ENCODE measurements at places on chromosomes 3 and 15. TPM values are rescaled to one million over a fixed set of nuclear protein-coding genes. Genes with fewer than 3 reads are reported as not detected.

CYP1A1 gene
- 0.45 TPM for total RNA-seq

C3orf49 gene
- not detected for total RNA-seq

ATP2B2 gene
- total RNA-seq: not detected

CADM2 gene
- not detected for total RNA-seq

PPARG gene
- 27.5 TPM for total RNA-seq

FRMD4B gene
- total RNA-seq: 3.2 TPM

TXNRD3 gene
- 10.6 TPM for total RNA-seq

SAXO2 gene
- total RNA-seq: 0.98 TPM

TLR9 gene
- total RNA-seq: not detected

ASB14 gene
- total RNA-seq: not detected

INTS14 gene
- 23.4 TPM for total RNA-seq

SERPINI1 gene
- 1.4 TPM for total RNA-seq

PPM1M gene
- total RNA-seq: 26.1 TPM

C3orf22 gene
- total RNA-seq: not detected

SQOR gene
- 249 TPM for total RNA-seq

ACTC1 gene
- total RNA-seq: 0.08 TPM

FILIP1L gene
- 8.5 TPM for total RNA-seq

GOLGA8K gene
- total RNA-seq: 0.23 TPM

GATA2 gene
- total RNA-seq: 2.9 TPM

GPR176 gene
- 163 TPM for total RNA-seq

CADPS gene
- 0.82 TPM for total RNA-seq

FMN1 gene
- total RNA-seq: 0.08 TPM

OR5H6 gene
- total RNA-seq: not detected

TMOD2 gene
- total RNA-seq: 1.8 TPM

SH3BP5 gene
- 30.6 TPM for total RNA-seq

SEMA3F gene
- total RNA-seq: 7.4 TPM

CDCP1 gene
- 3.0 TPM for total RNA-seq

PTH1R gene
- total RNA-seq: 0.15 TPM

ATP8B4 gene
- total RNA-seq: 0.30 TPM

LEO1 gene
- 23.3 TPM for total RNA-seq

GNAT1 gene
- total RNA-seq: not detected

DNAH1 gene
- total RNA-seq: 1.7 TPM

SERINC4 gene
- total RNA-seq: not detected

BRPF1 gene
- 14.1 TPM for total RNA-seq

KY gene
- total RNA-seq: 1.9 TPM

TYRO3 gene
- 9.7 TPM for total RNA-seq

AGBL1 gene
- total RNA-seq: not detected

PFN2 gene
- total RNA-seq: 198 TPM

CCR1 gene
- total RNA-seq: not detected

GOLGA8T gene
- total RNA-seq: not detected

PLA2G4F gene
- total RNA-seq: not detected

C2CD4A gene
- not detected for total RNA-seq

UBA3 gene
- total RNA-seq: 79.6 TPM

MITF gene
- 0.68 TPM for total RNA-seq

RAB8B gene
- total RNA-seq: 78.3 TPM

LCTL gene
- total RNA-seq: 0.12 TPM

ERICH6 gene
- total RNA-seq: not detected
